ENCODE measurements at places on chromosomes 1 and 21. TPM values are rescaled to one million over a fixed set of nuclear protein-coding genes. Genes with fewer than 3 reads are reported as not detected.

The C1orf53 gene
- polyA plus RNA-seq: 1.8 TPM

GRCh38 chr1:11594222-11594621 is 60.0 kb downstream of the FBXO2 start:
- DNase-seq: no peak

GRCh38 chr1:168081373-168082007 is 55.2 kb downstream of the GPR161 start:
- DNase-seq: no peak

DNA sequence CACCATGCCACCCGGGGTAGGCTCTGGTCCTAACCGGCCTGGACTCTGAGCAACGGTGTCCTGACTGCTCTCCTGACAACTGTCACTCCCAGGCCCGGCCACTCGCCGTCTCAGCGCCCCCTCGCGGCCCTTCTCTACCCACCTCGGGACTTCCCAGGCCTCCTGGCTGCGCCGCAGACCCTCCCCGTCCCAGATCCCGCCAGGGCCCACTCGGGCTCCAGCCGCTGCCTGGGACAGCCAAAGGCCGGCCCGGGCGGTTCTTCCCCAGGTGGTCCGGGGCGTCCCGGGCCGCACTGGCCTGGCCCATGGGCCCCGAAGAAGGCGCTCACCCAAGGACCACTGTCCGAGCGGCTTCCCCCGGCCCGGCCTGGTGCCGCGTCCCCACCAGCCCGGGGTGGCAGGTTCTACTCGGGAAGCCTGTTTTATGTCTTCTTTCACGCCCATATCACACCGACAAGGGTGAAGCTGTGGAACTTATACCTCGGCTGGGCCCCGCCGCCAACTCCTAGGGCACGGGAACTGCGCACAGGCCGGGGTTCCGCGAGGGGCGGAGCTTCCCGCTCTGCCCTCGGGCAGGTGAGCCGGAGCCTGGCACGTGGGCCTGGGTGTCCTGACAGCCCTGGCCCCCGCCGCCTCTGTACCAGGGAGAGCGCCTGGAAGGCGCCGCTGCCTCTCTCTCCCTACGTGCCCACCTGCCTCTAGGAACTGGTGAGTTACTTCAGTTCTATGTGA is 138.3 kb downstream of the TTLL7 start:
- no peak for DNase-seq

The SH3D21 gene
- 2.8 TPM for polyA plus RNA-seq

DNA sequence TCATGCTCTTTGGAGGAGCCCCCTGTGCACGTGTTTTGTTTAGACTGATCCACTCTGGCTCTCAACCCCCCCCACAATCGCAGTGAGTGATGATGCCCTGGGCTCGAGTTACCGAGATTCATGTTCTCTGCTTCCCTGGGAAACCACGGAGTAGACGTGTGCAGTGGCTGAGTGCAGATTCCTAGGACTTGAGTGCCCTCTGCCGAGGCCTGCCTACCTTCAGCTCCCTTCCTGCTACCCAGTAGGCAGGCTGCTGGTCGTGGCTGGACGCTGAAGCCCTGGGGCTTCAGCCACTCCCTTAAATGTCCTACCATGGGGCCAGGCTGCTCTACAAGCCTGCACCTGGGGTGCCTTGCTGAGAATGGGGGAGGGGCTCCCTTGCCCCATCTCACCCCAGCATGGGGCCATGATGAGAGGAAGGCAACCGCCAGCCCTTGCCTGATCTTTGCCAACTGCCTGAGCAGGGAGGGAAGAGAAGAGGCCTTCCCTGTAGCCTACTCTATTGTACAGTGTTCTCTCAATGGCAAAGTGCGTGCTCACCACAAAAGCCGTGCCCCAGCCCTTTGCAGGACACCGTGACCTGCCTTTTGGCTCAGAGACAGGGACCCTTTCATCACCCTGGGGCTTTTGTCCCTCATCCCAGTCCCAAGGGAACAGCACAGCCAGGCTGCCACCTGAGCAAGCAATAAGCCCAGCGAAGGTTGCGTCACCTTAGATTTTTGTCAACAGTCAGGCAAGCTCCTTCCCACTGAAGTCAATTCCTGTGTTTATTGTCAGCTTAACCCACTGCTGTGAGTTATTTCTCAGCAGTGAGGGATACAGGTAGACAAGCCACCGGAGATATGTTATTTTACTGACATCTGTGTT is 4.1 kb upstream of the GRIK3 start:
- DNase-seq: no peak

- DNase-seq: no peak
These were observed 439.3 kb downstream of the USP25 start for GRCh38 chr21:16169102-16169511.

The VASH2 gene
- polyA plus RNA-seq: 41.0 TPM

The RPE65 gene
- not detected for polyA plus RNA-seq

DNA sequence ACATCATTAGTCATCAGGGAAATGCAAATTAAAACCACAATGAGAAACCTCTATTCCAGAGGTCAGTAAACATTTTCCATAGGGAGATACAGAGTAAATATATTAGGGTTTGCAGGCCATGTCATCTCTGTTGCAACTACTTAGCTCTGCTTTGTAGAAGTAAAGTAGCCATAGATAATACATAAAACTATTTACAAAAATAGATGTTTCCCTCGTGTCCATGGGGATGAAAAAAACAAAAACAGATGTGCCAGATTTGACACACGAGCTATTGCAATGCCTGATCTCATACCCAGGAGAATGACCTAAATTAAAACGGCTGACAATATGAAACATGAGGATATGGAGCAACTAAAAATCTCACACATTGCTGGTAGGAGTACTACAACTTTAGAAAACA is 17.3 kb downstream of the LTN1 start:
- no peak for DNase-seq

The EXOC8 gene
- polyA plus RNA-seq: 6.6 TPM

The NUP210L gene
- polyA plus RNA-seq: 0.03 TPM

- no peak for DNase-seq
These were observed 34.7 kb downstream of the SLC19A1 start for GRCh38 chr21:45507523-45507875.

GRCh38 chr1:2395245-2395644 is 3.6 kb downstream of the RER1 start:
- no peak for DNase-seq

DNA sequence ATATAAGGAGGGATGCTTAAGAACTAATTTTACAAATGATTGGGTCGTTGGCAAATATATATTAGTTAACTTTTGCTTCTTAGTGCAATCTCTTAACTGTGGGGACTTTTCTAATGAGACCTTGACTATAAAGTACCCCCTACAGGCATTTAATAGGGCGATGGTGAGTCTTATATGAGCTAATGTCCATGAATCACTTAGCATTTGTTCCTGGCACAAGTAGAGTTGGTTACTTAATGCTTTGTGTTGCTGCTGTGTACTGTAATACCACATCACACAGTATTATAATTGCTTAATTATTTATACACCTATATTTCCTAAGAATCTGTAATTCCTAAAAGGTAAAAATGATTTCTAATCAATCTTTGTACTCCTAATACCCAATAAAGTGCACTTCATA is 25.3 kb upstream of the TMCO1 start:
- no peak for DNase-seq

DNA sequence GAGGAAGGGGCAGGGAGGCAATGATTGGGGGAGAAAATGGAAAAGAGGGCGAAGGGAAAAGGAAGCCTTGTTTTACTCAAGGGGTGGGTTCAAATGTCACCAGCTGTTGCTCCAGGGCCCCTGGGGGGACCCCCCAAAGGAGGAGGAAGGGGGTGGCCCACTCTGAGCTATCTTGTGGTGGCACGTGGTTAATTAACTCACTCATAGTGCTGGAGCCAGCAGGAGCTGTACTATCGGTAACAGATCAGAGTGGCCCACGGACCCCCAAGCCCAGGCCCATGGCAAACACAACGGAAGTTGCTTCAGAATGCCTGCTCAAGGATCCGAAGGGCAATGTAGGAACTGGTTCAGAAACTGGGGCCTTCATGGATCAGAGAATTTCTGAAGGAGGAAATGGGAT is 7.2 kb downstream of the TFF2 start:
- no peak for DNase-seq

- no peak for DNase-seq
These were observed 74.1 kb downstream of the SERINC2 start for GRCh38 chr1:31487143-31487542.

- no peak for DNase-seq
These were observed 700 bp downstream of the PIGV start for GRCh38 chr1:26788515-26788785.

DNA sequence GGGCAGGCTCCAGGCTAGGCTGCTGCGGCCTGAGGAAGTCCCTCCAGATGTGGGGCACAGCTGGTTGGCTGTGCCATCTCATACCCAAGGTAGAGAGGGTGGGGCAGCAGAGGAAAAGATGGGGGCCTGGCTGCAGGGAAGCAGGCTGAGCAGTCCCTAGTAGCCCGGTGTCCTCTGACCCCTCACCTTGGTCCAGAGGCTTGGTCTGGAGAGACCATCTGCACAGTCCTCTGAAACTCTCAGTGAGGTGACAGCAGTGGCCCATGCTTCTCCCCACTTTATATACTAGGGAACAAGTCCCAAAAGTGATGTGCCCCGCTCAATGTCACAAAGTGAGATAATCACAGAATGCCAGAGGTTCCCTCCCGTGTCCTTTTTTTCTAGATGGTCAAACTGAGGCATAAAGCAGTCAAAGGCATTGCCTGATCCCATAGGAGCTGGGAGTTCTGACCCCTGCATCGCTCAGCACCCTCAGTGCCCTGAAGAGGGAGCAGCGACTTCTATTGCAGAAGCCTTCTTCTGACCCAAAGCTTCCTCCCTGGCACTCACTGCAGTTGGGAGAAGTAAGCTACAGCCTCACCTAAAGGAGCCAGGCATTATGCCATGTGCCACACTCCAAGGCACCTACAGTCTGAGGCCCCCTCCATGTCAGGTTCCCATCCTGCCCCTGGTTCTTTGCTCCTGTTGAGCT is 45.5 kb downstream of the TRABD2B start:
- DNase-seq: no peak

The SERTAD4 gene
- polyA plus RNA-seq: 5.4 TPM

Data from forelimb muscle (tissue), 1 donor.